ENCODE measurements at places on chromosomes 5 and 9.

DNA sequence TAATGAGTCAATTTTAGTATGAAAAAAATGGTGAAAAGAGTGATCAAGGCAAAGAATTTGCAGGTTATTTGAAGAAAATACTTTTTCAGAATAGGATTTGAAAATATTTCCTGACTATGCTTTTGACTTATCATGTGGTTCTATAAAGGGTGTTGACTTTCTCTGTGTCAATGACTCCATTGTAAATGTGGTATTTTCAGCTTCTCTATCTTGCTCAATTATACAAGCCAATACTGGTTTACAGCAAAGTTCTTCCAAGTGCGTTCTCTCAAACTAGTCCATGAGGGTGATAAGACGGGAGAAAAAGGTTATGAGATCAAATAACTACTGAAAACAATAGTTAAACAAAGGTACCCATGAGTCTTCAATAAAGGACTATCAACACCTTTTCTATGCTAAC lies 21.7 kb downstream of the IL33 start:
- no peak for DNase-seq

GRCh38 chr5:143086908-143087637 lies 316.4 kb downstream of the NR3C1 start:
- no peak for DNase-seq

DNA sequence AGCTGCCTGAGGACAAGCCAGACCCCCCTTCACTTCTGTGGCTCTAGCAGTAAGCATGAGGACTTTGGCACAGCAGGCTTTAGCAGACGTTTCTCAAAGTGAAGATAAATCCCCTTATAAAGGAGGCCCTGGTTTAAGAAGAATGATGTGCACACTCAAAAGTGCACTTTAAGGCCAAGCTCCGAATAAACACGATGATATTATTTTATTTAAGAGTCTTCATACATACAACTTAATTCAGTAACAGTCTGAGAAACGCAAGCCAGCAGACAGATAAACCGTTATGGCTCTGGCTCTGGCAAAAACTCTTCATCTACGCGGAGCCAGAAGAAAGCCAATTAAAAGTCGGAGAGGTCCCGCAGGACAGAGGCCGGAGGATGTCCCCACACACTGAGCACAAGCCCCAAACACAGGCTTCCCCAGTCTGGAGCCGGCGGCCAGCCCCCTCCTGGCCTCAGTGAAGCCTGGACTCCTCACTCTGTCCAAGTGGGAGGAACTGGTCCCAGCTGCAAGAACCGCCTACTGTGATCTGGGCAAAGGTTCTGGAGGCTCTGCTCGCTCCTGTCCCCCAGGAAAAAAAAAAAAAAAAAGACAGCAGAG lies 44.6 kb downstream of the ADAMTS2 start:
- no peak for DNase-seq

DNA sequence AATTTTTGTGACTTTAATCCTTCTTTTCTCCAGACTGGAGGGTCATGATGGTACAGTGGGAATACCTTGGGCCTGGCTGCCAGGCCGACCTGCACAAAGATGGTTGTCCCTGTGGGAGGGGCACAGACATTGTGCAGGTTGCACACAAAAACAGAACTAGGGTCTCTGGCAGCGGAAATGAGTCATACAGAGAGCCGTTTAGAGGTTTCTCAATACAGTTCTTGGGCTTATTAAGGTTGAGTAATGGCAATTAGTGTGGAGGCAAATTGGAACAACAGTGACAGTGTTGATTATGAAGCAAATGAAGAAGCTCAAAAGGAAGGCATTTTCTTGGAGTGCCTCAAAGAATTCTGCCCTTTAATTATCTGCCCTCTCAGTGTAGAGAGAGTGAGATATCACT lies 173.6 kb downstream of the TENT4A start:
- DNase-seq, result no peak

GRCh38 chr9:15370466-15371447 lies 51.9 kb upstream of the SNAPC3 start:
- DNase-seq, result no peak

All from stimulated activated CD4-positive, alpha-beta T cell treated with anti-CD3 and anti-CD28 coated beads, Interleukin-12 subunit alpha, Interleukin-12 subunit beta, amount 100 ng/mL, for 48 hours (primary cell).